ENCODE measurements at places on chromosomes 7 and 10.

GRCh38 chr7:110007320-110008063, 1083.4 kb upstream of the LRRN3 start:
- no peak for DNase-seq

DNA sequence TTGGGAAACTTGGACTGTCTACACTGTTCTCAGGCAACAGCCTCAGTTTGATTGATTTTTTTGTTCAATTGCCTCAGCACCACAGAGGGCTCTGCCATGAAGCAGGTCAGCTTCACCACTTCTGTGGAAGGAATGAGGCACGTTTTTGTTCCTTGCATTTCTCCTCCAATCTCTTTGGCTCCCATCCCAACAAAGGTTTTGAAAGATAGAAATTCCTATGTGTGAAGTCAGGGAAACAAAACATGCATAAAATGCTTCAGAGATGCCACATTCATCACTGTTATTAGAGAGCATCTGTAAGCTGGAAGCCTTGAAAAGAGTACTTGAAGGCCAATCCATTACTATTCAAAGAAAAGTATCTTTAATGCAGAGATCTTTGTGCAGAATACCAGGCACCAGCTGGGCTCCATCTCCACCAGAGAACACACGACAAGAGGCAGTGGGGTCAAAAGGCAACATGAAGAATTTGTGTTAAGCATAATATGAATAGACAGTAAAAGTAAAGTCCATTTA, 249.1 kb upstream of the LYZL1 start:
- DNase-seq: no peak

DNA sequence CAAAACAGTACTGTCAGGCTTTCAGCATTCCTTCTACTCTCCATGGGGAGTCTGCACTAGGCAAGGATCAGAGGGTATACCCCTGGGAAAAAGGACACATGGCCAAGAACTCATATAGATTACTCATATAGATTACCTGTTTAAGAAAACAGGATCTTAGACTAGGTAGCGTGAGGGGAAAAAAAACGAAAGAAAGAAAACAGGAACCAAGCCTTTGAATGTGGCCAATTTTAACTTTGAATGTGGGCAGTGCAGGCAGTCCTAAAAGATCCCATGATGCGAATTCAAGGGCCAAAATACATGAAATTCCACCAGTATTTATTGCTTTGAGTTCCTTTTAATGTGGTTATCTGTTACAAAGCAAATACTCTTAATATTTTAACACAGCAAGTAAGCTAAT, 108.6 kb upstream of the TAC1 start:
- DNase-seq: no peak

DNA sequence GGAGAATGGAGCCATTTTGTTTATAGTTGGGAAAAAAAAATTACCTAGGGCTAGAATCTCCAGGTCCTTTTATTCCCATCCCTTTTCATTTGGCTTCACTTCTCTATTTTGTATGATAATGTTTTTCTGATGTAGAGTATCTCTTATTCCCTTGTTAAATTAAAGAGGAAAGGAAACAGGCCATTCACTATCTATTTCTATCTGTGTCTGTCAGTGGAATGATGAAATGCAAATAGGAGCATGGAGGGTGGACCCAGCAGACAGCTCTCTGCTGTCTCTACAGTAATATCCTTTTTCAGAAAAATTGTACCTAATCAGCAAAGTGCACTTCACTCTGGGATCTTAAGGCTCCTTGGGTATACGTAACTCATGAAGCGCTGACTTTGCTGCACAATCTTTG, 136.0 kb downstream of the SRI start:
- no peak for DNase-seq

DNA sequence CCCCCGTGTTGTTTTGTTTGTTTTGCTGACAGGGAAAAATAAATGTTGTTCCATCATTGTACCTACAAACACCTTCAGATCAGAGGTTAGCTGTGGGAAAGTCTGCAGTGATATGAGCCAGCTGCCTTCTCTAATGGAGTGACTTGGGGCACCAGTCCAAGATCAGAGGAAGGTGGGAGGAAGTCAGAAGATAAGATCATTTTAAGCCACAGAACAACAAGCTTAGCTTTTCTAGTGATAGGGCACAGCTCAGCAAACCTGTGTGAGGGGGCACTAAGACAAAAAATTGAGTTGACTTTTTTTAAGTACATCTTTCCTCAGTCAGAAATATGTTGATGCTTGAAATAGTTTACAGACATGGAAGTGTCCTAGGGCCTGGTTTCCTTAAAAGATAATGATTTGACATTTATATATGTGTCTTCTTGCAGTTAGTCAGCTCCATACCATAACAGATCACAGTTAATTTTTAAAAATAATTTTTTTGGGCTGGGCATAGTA, 240.3 kb upstream of the KAT6B start:
- DNase-seq: no peak

DNA sequence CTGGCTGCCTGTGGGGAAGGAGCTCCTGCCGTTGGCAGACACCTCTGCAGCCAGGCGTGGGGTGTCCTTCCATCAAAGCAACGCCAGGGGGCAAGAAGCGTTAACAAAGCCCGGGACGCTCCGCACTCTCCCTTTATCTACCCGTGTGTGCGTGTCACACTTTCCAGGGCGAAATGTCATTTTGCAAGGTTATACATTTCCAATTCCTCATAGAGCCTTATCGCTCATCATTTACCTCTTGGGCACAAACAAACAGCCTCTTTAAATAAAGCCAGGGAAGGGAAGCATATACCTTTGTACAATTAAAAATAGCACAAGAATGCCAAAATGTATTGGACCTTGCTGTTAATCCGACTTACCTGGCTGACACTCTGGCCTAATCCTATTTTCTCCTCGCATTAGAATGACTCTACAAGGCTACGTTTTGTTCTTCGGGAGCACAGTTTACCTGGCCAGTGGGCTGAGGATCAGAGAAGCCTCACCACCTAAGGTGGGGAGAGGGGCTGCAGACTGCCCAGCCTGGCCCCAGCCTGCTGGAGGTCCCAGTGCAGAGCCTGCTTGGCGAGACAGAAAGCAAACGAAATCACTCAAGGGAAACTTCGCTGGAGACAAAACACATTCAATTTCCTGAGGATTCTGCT, 77.6 kb upstream of the EN2 start:
- no peak for DNase-seq

DNA sequence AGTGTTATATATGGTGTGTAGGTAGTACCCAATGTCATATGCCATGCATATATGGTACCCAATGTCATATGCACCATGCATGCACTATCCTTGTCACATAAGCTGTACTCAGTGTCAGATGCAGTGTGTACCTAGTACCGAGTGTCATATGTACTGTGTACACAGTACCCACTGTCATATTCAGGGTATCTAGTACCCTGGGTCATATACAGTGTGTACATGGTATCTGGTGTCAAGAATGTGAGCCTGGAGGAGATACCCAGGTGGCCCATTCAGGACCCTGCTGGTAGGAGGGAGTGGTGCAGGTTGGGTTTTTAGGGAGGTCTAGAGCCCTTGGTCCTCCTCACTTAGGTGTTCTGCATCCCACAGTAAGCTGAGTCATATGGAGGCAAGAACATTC, 1.8 kb downstream of the ZMYND11 start:
- DNase-seq: no peak

DNA sequence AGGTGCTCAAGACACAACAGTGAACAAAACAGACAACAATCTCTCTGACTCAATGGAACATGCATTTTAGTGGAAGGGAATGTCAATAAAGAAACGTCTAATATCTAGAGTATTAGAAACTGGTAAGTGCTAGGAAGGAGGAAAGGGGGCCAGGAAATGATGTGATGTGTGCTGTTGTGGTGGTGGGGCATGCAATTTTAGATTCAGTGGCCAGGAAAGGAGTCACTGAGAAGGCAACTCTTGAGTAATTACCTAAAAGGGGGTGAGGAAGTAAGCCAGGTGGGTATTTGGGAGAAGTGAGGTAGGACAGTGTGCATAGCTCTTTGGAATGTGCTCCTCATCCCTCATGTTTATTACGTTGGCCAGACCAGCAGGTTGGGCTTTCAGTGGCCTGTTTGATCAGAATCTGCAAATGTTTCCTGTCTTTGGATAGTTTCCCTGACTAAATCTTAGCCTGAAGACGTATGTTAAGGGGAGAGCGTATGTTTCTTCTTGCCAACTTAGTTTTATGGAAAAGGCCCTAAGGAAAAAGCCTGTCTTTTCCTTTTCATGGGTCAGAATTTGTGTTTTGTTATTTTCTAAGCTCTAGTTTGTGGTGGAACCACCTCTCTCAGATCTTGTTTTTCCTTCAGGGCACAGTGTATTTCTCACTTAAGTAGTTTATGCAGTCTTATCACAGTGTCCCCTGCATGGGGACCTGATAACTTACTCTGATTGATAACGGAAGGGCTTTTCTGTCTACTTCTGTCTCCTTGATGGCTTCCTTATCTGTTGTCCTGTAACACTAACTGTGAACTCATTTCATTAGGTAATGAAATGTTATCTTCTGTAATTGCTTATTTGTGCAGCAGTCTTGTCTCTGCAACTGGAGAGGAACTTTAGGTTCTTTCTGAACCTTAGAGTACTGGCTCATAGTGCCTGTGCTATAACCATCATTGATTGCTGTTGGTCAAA, 203.7 kb downstream of the AUTS2 start:
- DNase-seq: no peak

DNA sequence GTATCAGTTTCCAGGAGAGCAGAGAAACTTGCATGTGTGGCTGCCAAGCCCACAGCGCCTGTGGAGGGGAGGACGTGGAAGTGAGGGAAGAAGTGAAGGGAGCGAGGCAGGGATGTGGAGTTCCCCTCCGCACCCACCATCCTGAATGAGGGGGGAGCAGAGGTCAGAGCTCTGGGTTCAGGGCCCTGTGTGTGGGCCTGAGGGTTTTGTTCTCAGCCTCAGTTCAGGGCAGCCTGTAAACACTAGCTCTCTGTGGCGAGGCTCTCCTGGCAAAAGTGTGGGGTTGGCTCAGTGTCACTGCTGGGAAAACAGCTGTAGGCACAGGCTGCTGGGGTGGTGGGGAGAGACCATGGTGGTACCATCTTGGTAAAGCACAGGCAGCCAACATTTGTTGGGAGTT, 108.4 kb downstream of the C10orf105 start:
- no peak for DNase-seq

DNA sequence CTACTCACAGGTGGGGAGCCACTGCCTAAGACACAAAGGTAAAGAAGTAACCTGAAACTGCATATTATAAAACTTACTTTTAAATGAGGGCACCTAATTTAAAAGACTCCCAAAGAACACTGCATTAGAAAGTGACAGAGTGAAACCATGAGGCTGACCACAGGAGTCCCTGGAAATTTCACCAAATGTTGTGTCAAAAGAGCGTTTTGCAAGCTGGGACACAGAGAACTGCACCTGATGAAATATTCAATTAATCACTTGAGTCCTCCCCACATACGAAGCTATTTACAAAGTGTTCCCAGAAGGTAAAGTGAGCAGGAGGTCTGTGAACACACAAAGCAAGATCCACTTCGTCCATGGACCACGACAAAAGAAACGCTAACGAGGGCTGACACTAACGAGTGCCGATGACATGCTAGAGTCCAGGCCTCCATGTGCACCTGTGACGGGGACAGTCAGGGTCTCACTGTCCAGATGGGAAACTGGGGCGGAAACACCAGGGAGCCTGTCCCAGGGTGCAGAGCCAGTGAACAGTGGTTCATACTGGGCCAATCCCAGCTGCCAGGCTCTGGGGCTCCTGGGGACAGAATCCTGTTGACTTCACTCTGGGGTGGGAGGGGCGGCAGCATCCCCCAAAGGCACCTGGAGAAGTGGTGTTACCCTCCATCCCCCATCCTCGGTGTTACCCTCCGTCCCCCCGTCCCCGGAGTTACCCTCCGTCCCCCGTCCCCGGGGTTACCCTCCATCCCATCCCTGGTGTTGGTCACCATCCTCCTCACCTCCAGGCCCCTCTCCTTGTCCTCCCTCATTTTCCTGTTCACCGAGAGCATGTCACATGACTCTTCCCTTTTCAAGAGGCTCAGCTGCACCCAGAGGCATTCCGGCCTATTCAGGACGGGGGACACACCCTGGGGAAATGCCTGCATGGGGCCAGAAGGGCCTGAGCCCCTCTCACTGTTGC, 63.4 kb downstream of the DIP2C start:
- no peak for DNase-seq

GRCh38 chr10:75776738-75777504, 345.5 kb downstream of the LRMDA start:
- DNase-seq: no peak

DNA sequence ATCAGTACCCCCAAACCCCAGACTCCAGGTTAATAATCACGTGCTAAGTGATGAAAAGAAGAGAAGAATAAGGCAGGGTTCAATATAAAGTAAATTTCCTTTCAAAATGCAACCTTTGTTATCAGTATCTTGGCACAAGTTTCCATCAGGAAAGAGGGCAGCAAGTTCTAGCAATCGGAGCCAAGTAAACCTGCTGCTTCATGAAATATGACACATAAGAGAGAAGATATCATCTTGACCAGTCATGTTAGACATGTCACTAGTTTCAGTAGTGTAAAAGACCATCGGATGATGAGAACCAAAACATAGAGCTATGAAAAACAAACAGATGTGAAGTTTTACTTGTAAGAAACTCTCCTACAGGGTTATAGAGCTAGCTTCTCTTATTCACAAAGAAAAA, 44.0 kb downstream of the AASS start:
- DNase-seq: no peak

DNA sequence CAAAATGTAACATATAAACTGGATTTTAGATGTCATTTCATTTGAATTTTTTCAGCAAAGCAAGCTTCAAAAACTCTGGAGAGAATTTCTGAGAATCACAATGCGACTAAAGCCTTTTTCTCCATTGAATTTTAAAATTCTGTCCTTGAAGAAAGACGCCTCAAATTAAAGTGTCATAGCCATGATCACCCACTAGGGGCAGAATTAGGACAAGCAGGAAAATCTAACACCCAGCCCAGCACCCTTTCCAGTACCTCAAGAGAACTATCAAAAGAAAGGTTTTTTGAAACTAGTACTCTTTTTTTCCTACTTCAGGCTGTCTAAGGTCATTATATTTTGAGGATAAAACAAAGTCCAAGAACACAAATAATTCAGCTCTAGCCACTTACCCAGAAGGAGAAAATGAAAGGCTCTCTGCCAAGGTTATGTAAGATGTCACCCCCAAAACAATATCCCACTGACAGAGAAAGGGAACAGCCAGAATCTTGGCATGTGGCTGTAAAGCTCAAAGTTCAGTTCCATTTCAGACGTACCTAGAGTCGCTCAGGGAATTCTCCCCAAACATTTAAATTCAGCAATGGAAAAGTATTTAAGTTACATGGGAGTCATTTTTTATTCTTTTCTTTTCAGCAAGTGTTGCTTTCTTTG, 299.4 kb downstream of the SNX13 start:
- no peak for DNase-seq

DNA sequence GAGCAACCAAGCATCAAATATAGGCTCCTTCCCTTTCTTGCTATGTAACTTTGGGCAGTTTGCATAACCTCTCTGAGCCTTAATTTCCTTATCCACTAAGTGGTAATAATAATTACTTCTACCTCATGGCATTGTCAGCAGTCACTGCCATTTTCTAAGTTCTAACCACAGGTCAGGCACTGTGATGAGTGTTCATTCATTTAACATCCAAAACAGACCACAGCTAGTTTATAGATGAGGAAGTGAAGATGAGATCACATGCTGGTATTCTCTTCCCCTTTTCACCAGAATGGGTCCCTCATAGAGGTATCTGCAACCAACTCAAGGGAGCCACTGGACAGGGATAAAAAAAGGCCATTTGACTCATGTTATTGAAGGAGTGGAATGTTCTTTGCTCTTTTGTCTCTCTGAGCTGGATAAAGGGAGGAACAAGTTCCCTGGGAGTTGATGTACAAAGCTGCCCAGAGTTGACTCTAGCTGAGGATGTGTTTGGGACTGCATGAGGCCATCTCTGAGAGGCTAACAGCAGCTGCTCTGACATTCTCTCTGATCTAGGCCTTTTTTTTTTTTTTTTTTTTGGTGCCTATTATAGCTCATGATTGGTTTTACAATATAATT, 65.0 kb downstream of the DNAJC12 start:
- no peak for DNase-seq
